Activated gamma-delta T cell treated with anti-CD3 and anti-CD28 coated beads, Interleukin-2, amount 50 U/mL, for 16 hours (primary cell): ENCODE measurements at places on chromosomes 7 and 10.
A peak's percentile ranks its signal among the peaks of the same experiment; 100 is the strongest.

GRCh38 chr10:68897336-68897741 is 3.8 kb upstream of the DDX50 start:
- peak; percentile 5 for DNase-seq

DNA sequence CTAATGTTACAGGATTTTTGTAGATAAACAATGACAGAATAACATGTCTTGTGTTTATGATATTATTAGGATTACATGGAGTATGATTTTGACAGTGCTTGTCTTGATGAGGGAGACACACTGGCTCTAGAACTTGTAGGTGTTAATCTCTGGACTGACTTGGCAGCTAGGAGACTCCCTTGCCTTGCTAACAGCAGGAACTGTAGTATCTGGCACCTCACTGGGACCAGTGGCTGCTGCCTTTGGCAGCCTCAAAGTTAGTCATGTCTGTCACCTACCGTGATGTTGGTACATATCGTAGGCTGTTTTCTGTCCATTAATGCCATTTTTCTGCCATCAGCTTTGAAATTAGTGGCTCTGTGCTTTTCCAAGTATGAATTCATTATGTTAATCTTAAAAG is 261.5 kb downstream of the CDK14 start:
- DNase-seq = no peak

GRCh38 chr10:101668566-101668965 is 26.4 kb downstream of the FBXW4 start:
- DNase-seq = no peak

- no peak for DNase-seq
Measured at GRCh38 chr7:37550872-37551271, 102.2 kb upstream of the ELMO1 start.

DNA sequence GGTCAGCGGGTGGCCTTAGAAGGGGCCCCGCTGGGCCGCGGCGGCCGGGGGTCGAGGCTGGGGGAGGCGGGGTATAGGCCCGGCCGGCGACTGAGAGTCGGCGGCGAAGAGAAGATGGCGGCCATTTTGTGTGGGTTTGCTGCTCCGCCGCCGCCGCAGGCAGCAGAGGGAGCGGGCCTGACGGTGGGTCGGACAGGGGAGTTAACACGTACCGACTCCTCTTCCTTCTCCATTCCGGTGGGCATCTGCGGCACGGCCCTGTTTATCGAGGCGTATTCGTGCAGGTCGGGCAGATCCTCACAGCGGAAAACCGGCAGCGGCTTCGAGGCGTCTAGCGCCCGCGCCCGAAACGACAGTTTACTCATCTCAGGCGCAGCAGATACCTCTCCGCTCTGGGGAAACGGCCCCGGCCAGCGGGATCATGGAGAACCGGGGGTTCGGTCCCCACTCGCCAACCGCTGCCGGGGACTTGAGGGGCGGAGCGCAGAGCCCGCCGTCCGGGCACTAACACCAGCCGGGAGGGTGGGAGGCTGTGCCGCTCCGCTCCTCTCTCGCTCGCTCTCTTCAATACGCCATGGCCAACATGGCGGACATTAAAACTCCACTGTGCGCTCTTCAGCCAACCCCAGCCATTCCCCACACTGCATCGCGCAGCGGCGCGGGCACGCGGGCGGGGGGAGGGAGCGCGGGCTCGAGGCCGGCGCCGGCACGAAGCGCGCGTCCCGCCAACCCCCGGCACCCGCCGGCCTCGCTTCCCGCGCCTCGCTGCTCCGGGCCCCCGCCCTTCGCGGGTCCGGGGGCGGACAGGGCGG is at the start of gene EPC1:
Gene EPC1, minus strand, starts transcription at position 608 of the 812 bp plus-strand sequence. Its CDS starts 243 bp downstream, at position 365.
- DNase-seq = peak; percentile 80

- no peak for DNase-seq
Measured at GRCh38 chr10:103547391-103547946, 54.0 kb downstream of the NEURL1 start.

- no peak for DNase-seq
Measured at GRCh38 chr7:29604702-29605101, 41.1 kb downstream of the PRR15 start.

GRCh38 chr10:79142064-79142491 is 73.3 kb downstream of the ZMIZ1 start:
- no peak for DNase-seq

DNA sequence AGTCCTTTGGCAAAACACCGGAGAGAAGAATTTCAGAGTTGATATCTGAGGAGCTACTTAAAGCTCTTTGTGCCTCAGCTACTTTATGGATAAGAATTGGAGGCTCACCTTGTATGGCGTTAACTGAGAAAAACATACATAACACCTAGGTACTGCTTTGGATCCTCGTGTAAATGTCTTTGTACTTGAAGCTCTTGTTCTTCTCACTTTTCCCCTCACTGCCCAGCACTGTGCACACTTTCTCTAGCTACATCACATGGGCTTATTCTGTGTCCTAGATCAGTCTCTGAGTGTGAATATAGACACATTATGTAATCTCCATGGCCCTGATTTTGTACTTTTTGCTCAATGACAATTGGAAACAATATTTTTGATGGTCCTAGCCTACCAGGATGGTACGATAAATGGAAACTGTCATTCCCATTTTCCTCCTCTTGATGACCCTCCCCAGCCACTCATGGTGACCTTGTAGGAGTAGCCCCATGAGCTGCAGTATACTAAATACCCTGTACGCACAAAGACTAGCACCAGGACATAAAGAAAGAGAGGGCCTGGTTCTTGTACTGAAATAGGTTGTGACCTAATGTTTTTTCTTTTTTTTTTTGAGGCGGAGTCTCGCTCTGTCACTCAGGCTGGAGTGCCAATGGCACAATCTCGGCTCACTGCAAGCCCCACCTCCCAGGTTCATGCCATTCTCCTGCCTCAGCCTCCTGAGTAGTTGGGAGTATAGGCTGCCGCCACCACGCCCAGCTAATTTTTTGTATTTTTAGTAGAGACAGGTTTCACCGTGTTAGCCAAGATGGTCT is 22.1 kb downstream of the STAMBPL1 start:
- DNase-seq = no peak

DNA sequence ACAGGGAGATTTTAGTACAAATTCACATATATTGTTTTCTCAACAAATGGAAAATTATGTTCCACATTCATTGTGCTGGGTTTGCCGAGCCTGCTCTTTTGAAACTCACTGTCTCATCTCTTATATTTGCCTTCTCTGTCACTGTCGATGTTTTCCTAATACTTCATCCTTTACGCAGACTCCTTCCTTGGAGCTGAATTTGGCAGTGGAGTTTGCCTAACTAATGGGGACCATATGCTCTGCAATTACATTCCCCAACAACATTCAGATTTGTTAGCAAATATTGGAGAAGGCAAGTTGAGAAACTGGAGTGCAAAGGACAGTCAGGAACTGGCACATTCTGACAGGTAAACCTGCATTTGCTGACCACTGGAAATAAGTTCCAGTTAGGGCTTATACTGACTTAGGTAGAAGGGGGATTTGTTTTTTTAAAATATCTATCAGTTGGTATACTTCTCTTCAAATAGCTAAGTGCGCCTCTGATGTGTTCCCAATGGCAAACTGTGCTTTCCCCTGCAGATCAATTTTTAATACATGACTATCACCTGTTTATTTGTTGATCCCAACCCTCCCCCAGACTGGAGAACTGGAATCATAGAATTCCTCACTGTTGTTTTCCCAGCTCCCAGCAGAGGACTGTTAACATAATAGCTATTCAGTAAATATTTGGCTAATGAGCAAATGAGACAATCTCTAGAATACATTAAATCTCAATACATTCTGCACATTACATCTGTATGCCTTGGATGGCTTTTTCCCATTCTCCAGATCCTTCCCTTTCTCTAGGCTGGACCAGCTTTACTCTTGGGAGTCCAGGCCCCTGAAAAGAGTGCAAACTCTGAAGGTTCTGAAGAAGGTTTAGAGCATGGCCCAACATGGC is 769.3 kb downstream of the KCNMA1 start:
- DNase-seq = no peak

- peak; percentile 37 for DNase-seq
Measured at GRCh38 chr10:97914837-97915211, 65.2 kb downstream of the GOLGA7B start.

DNA sequence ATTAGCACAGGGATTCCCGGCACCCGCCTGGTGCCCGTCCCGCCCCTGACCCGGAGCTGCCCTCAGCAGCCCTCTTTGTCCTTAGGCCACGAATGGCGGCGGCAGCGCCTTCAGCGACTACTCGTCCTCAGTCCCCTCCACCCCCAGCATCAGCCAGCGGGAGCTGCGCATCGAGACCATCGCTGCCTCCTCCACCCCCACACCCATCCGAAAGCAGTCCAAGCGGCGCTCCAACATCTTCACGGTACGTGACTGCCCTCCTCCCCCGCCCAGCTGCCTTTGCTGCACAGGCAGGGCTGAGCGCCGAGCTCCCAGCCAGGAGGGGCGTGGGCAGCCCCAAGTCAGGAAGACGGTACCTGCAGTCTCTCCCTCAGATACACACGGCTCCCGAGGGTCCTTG is 33.6 kb downstream of the AGAP3 start:
- DNase-seq = no peak

GRCh38 chr10:88705958-88706357 is at the start of gene LIPK:
LIPK (plus strand) TSS chr10:88706249; CDS start chr10:88724544, 18,295 bp downstream.
- no peak for DNase-seq

GRCh38 chr7:27767374-27767773 is 27.4 kb downstream of the TAX1BP1 start:
- DNase-seq = no peak
